ENCODE measurements at places on chromosomes 4 and X. TPM values are rescaled to one million over a fixed set of nuclear protein-coding genes. Genes with fewer than 3 reads are reported as not detected.

Gene SLC4A4
- total RNA-seq, result 1.2 TPM

- no peak for DNase-seq
These were observed 19.2 kb downstream of the ALPK1 start for GRCh38 chr4:112316360-112316759.

GRCh38 chr4:25050370-25051078 is 19.8 kb upstream of the LGI2 start:
- no peak for DNase-seq

DNA sequence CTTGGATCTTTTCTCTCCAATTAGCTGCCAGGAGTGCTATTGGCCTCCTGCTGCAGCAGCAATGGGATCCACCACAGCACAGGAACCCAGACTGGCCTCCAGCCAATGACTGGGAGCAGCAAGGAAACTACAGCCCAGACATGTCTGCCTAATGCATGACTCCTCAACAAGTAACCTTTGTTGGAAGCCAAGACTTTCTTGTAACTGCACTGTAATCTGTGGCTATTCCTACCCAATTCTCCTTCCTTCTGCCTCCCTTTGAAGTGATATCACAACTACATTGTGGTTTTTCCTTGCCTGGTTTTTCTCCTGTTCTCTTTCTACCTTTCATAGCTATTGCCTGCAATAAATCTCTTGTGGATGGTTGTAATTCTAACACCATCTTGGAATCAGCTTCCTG is 39.8 kb downstream of the SNCA start:
- DNase-seq, result peak; percentile 41

DNA sequence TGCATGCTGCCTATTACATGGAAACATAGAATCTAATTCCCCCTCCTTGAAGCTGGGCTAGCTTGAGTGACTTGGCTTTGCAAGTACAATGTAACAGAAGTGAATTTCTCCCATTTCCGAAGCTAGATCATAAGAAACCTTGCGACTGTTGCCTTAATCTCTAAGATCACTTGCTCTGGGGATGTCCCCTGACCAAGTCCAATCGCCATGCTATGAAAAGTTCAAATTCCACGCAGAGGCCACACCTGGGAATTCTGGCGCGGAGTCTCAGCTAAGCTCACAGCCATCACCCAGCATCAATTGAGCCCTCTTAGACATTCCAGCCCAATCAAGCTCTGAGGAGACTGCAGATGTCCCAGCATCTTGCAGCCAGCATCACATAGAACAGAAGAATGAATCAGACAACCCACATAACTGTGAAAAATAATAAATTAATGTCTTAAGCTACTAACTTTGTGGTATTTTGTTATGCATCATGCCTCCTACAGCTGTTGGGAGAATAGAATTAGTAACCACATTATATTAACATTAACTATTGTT is 27.0 kb downstream of the GPM6A start:
- DNase-seq, result no peak

GRCh38 chr4:83108101-83108861 is 6.2 kb downstream of the PLAC8 start:
- DNase-seq, result no peak

DNA sequence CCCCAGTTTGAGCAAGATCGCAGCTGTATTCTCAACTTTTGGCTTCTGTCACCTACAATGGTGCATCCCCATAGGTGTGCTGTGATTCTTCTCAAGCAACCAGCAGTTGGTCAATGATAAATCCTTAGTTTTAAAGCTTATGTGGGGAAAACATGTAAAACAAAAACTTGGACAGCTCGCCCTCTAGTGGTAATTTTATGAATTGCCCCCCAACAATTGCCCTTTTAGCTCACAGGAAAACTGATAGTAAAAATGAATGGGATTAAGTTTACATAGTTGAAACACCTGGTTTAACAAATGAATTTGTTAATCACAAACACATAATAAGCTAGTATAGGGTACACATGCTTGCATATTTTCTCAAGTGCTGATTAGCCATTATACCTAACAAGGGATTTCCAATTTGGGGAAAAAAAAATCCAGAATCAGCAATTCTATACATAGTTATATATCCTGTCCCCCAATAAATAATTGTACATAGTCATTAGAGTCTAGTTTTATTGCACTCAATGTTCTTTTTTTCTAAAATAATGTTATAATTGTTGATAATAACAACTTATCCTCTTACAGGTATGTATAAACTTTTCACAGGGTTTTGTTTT is 30.1 kb downstream of the TEX13A start:
- peak; percentile 7 for DNase-seq

GRCh38 chr4:44553180-44553579 is 98.2 kb downstream of the YIPF7 start:
- no peak for DNase-seq

DNA sequence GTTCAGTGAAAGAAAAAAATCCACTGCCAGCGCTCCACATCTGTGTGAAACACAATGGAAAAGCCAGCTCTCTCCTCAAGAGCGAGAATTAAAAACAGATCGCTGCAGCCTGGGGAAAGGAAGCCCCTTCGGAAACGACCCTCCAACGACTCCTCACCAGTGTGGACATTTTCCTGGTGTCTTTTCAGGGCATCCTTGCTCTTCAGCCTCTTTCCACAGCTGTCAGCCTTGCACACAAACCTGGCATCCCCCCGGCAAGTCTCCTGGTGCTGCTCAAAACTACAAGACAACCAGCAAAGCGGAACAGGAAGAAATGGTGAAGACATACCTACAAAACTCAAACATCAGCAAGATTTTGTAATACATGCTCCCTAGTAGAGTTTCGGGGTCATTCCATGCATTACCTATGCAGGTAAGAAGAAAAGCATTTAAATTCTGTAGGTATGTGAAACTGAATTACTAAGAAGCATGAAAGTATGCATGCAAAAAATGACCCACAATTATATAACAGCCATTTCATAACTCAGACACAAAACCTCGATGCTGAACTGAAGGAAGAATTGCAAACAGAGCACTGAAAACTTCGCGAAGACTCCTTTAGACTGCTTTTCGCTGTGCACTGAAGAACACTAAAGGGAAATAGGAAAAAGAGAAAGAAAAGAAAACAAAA is 106.1 kb downstream of the PRDM5 start:
- DNase-seq, result no peak

DNA sequence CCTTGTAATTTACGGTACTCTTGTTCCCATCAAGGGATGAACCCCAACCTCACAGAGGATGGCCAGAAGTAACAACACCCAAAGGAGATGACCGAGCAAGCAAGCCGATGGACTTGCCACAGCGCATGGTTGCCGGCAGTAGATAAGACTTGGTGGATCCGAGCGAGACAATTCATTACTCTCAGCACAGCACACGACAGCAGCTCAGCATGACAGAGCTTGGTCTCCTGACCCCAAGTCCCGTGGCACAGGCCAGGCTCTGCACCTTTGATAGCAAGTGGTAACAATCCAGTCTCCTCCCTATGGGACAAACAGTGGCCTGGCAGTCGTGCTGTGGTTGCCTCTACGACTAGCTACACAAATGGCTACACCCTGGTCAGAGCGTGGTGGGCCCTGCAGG is 26.3 kb downstream of the RWDD4 start:
- no peak for DNase-seq
